Stimulated activated CD4-positive, alpha-beta T cell treated with anti-CD3 and anti-CD28 coated beads, Interleukin-12 subunit alpha, Interleukin-12 subunit beta, amount 100 ng/mL, for 4 hours (primary cell): ENCODE measurements at places on chromosomes 1 and 21.

DNA sequence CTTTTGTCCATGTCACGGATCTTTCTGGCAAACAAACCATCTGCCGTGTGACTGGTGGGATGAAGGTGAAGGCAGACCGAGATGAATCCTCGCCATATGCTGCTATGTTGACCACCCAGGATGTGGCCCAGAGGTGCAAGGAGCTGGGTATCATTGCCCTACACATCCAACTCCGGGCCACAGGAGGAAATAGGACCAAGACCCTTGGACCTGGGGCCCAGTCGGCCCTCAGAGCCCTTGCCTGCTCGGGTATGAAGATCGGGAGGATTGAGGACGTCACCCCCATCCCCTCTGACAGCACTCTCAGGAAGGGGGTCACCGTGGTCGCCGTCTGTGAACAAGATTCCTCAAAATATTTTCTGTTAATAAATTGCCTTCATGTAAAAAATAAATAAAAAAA is 35.9 kb upstream of the NBL1 start:
- DNase-seq = no peak

- no peak for DNase-seq
Measured at GRCh38 chr21:35386491-35387079, 337.5 kb upstream of the RUNX1 start.

DNA sequence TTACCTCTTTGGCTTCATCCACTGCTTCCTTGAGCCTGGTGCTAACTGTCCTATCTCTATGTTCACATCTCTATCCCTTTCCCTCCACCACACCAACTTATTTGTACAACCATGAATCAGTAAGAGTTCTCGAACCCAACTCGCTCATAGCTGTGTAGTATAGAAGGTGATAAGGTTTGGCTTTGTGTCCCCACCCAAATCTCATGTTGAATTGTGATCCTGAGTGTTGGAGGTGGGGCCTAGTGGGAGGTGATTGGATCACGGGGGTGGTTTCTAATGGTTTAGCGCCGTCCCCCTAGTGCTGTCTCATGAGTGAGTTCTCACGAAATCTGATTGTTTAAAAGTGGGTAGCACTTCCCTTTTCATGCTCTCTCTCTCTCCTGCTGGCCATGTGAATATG is 235.6 kb upstream of the FMN2 start:
- no peak for DNase-seq

- DNase-seq = peak; percentile 56
Measured at GRCh38 chr1:226110249-226111097, 48.0 kb downstream of the H3-3A start.

- DNase-seq = peak; percentile 25
Measured at GRCh38 chr1:117077267-117077666, 17.1 kb downstream of the TTF2 start.

GRCh38 chr1:240093120-240093961 is 1.7 kb downstream of the FMN2 start:
- DNase-seq = no peak

DNA sequence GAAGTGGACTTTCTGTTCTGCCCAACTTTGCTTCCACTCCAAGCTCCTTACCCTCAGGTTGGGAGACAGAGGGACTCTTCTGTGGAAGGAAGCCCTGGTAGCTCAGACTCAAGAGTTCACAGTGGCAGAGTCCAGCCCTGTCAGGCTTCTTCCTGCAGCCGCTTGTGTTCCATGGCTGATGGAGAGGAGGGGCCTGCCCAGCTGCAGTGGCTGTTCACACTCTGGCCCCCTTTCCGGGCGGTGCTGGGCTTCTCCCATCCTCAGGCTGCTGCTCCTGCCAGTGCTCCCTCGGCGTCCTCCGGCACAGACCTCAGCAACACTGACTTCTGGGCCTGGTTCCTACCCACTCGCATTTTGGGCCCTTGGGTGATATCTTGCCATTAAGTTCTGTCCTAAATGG is 4.0 kb downstream of the KRTAP10-1 start:
- DNase-seq = no peak

DNA sequence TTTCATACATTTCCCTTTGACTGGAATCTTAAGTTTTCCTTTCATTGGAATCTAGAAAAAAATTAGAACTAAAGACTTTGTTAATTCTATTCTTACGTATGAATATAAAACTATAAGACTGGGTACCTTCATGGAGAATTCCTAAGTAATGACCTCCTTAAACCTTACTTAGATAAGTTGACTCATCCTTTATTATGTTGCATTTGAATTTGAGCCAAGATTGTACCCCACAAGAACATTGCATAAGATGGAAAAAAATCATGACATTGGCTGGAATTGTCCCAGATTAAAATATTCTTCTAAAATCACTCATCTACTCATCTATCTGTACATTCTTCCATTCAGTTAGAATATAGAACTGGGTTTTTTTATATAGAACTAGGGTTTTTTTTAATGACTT is 137.4 kb downstream of the C1orf21 start:
- no peak for DNase-seq

GRCh38 chr1:115665319-115666096 is 23.7 kb downstream of the VANGL1 start:
- DNase-seq = no peak

DNA sequence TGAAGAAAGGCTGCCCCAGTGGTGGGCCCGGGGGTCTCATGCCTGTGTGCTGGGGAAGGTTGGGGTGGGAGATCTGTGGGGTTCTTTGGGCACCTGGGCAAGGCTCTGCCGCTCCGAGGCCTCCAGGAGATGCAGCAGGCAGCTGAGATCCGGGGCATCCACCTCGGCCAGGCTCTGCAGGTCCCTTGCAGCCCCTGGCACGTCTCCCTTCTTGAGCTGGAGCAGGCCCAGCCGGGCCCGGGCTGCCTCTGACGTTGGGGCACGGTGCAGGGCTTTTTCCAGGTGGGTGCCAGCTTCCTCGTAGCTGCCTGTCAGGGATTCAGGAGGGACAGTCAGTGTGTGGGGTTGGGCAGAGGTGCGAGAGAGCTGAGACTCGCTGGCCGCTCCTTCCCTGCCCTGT is 11.4 kb upstream of the MMEL1 start:
- DNase-seq = no peak
